Retinal pigment epithelial cell (primary cell): ENCODE measurements at places on chromosomes 12 and 14.

- no peak for DNase-seq
Measured at GRCh38 chr12:15146585-15146984, 74.6 kb downstream of the RERG start.

- no peak for DNase-seq
Measured at GRCh38 chr14:104361101-104361591, 218.4 kb upstream of the C14orf180 start.

- no peak for DNase-seq
Measured at GRCh38 chr14:64193821-64194220, 100.3 kb downstream of the ESR2 start.

GRCh38 chr12:59087077-59087673 lies 166.9 kb upstream of the LRIG3 start:
- no peak for DNase-seq

DNA sequence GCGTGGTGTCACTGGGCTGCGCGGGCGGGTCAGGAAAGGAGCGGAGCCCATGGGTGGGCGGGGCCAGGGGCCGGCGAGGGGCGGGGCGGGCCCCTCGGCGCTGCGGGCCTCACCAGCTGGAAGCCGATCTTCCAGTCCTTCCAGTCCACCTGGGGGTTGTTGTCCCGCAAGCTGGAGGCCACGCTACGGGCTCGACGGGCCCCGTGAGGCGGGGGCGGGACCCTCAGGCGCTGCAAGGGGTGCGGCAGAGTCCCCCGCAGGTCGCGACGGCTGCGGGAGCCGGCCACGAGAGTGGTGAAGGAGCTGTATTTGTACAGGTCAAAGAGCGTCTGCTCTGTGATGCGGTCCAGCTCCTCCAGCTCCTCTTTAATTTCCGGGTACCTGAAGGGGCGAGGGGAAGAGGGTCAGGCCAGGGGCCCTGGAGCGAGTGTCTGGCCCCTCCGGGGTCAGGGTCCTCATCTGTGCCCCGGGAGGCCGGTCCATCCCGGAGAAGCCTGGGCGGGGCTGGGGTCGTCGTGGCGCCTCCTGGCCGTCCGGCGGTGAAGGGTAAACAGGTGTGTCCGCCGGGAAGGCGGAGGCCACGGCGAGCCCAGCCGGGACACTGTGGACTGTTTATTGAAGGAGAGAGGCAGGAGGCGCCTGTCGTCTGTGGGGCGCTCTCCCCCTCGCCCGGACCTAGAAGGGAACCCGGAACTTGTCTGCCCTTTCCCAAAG lies 11.9 kb downstream of the SCNN1A start:
- DNase-seq: no peak

DNA sequence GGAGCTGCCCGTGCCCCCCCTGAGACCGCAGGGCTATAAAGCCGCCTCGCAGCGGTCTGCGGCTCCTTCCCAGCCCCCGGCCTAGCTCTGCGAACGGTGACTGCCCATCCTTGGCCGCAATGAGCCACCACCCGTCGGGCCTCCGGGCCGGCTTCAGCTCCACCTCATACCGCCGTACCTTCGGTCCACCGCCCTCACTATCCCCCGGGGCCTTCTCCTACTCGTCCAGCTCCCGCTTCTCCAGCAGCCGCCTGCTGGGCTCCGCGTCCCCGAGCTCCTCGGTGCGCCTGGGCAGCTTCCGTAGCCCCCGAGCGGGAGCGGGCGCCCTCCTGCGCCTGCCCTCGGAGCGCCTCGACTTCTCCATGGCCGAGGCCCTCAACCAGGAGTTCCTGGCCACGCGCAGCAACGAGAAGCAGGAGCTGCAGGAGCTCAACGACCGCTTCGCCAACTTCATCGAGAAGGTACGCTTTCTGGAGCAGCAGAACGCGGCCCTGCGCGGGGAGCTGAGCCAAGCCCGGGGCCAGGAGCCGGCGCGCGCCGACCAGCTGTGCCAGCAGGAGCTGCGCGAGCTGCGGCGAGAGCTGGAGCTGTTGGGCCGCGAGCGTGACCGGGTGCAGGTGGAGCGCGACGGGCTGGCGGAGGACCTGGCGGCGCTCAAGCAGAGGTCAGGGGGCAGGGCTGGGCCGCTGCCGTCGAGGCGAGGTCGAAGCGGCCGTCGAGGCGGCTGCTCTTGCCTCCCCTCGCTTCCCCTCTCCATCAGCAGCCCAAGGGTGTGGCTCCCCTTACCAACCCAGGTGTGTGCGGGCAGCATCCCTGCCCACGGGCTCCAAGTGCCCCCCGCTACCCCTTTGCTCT lies at the start of gene PRPH:
PRPH (plus strand) TSS at position 66 of the 855 bp plus-strand sequence; CDS start at position 120, 54 bp downstream.
- DNase-seq: no peak
